ENCODE measurements at places on chromosomes 5 and 9.

DNA sequence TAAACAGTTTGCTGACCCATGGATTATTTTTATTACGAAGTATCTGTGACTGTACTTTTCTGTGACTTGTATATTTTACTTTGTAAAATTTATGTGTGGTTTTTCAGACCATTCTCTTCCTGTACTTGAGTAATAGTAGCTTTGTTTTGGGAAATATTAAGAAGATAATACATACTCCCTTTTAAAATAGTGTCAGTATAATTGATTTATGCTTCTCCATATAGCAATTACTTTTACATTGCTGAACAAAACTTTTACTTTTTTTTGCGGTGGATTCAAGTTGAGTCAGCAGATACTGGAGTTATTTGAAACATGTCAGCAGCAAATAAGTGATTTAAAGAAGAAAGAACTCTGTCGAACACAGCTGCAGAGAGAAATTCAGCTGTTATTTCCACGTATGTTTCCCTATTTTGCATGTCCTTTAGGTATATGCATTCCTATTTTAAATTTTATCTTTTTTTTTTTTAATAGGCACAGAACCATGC, 28.4 kb downstream of the TENT2 start:
- DNase-seq = no peak

GRCh38 chr5:66896171-66896570, 300.0 kb downstream of the MAST4 start:
- no peak for DNase-seq

DNA sequence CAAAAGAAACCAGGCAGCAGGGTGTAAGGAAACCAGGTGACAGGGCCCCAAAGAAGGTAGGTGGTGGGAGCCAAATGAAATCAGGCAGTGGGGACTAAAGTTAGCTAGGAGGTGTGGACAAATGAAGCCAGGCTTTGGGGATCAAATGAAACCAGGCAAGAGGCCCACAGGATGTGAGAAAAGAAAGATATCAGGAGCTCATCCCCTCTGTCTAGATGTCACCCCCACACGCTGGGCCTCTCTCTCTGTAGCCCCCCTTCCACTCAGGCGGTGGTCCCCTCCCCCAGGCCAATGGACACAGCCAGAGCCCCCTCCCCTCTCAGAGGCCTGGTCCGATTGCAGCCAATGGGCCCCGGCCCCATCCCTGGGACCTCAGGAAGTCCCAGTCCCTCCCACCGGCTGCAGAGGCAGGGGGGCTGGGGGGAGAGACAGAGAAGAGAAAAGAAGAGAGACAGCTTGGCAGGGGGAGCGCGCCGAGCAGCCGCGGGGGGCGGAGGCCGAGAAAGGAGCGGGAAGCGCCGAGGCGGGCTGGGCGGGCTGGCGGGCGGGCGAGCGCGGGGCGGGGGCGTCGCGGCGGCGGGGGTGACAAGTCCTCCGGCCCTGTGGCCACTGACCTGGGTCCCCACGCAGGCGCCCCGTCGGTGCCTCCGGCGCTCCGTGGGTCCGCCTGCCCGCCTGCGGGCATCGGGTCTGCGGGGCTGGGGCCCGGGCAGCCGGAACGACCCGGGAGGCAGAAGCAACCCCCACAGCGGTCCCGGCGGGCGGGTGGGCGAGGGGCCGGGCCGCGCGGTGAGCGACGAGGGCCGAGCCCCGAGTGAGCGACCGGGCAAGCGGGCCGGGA, 11.9 kb downstream of the CNTFR start:
- DNase-seq = no peak

- no peak for DNase-seq
Observed at GRCh38 chr9:98176391-98177259, 15.8 kb downstream of the CORO2A start.

- peak; percentile 68 for DNase-seq
Observed at GRCh38 chr5:132369474-132370180, at the start of gene SLC22A5. Gene SLC22A5, plus strand, starts transcription at chr5:132369710. Its CDS starts 263 bp downstream, at chr5:132369973.

GRCh38 chr5:33649549-33650482, 209.1 kb downstream of the TARS1 start:
- no peak for DNase-seq

DNA sequence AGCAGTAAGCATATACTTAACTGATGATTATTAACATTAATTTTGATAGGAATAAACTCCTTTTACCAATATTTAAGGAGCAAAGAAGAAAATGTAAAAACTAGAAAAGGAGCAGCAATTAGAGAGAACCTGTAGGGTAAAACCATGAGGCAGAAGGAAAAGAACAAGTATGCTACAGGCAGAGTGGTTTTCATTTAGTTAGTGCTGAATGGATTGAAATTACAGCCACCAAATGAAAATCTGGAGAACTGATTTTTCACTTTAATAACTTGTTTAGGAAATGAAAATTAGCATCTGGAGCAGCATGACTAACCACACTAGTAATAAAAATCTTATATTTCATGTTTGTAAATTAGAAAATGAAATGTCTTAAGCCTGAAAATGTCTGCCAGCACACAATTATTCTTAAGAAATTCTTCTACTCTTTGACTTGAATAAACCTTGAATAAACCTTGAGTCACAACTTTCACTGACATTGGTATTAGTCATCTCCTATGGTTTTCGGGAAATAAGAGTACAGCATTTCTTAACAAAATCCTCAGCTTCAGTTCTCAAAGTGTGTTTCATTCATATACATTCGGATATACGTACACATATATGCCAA, 1504.9 kb upstream of the C9orf72 start:
- no peak for DNase-seq

GRCh38 chr5:68519143-68519542, 303.6 kb downstream of the PIK3R1 start:
- DNase-seq = no peak

- DNase-seq = no peak
Observed at GRCh38 chr9:114525513-114525912, 20.2 kb upstream of the WHRN start.

- DNase-seq = no peak
Observed at GRCh38 chr5:125129151-125129806, 382.8 kb upstream of the ZNF608 start.

GRCh38 chr5:152673601-152674000, 268.5 kb upstream of the NMUR2 start:
- no peak for DNase-seq

DNA sequence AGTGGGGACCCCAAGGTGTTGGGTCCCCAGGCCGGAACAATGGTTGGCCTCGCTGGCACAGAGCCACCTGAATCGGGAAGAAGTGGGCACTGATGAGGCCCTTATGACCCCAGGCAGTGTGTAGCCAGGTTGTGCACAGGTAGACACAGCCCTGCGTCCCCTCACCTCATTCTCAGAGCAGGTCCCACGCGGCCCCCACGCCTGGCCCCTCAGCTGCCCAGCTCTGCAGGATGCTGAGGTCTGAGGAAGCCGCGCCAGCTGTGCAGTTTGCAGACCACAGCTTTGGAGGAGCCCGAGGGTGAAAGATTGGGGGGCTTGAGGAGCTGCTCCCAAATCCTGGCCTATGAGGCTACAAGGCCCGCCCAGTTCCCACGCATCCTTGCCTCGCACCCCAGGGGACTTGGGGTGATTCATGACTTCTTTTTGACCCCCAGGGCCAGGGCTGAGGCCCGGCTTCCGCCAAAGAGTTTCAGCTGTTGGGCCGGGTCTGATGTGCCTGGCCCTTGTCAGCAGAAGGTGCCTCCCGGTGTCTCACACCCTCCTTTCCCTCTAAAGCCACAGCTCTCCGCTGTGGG, 87.8 kb upstream of the PHYKPL start:
- no peak for DNase-seq

DNA sequence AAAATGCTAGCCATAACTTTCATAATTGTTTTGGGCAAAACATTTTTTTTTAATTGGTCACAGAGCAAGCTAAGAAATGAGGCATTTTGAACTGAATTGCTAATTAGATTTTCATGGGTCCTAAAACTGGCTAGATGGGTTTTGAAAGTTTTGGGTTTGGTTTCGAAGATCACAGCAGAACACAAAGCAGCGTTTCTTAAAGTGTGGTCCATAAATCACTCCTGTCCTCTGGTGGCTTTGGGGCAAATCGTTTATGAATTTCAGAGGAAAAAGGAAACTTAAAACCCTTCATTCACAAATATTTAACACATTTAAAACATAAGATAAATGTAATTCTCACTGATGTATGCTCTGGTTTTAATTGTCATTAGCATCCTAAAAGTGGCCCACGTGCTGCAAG, 503.7 kb downstream of the SPATA31D1 start:
- no peak for DNase-seq

DNA sequence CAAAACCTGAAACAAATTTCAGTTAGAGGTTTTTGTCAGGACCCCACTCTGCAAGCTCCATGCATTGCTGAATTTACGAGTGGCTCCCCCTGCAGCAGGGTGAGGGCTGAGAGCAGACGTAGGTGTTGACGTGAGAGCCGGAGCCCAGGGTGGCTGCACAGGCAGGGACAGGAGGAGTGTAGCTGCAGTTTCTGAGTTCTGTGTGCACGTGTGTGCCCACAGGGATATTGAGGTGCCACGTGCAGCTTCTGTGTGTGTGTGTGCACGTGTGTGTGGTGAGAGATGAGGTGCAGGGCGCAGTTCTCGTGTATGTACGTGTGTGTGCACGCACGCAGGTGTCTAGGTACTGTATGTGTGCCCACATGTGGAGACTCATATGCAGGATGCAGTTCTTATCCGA, 14.6 kb downstream of the PLEKHG4B start:
- DNase-seq = no peak

- DNase-seq = no peak
Observed at GRCh38 chr5:42302186-42302585, 121.1 kb upstream of the GHR start.

GRCh38 chr9:99478469-99479027, 256.5 kb downstream of the SEC61B start:
- DNase-seq = no peak

- no peak for DNase-seq
Observed at GRCh38 chr5:96734871-96735325, 72.7 kb downstream of the CAST start.

- no peak for DNase-seq
Observed at GRCh38 chr5:116738239-116738614, 163.6 kb upstream of the SEMA6A start.

- peak; percentile 70 for DNase-seq
Observed at GRCh38 chr5:98927242-98927988, 1.4 kb downstream of the CHD1 start.

DNA sequence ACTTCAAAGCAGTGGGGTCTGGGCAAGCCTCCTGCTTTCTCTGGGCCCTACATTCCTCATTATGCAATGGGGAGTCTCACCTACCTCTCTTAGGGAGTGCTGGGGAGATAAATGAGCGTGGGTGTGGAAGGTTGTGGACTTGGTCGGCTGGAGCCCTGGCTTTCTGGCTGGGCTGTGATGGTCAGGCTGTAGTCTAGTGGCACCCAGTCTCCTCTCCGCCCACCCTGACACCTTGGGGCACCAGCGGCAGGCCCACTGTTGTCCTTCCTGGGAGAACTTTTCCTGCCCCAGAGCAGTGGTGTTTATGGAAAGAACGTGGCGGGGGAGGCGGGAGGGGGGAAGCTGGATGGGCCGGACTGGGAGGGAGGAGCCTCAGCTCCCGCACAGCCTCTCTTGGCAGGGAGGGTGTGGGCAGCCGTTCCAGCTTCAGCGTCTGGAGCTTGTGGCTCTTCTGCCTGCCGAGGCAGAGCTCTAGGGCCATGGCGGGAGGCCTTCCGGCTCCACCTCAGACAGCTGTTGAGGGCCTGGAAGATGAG, 4.1 kb downstream of the PTGS1 start:
- DNase-seq = no peak

DNA sequence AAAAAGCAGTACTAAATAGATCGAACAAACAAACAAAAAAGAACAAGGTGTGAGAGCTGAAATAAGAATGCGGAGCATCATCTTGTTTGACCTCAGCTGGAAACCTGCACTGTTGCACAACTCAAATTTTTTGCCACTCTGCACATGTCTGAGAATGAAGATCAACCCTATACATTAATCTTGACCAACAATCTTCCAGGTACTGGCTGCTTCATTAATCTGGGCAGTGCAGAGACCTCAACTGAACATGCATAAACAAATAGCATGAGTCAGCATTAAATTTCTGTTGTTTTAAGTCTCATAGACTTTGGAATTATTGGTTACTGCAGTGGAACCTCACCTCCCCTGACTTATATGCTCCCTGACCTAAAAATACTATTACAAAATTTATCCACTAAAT, 114.6 kb upstream of the FTMT start:
- DNase-seq = no peak

DNA sequence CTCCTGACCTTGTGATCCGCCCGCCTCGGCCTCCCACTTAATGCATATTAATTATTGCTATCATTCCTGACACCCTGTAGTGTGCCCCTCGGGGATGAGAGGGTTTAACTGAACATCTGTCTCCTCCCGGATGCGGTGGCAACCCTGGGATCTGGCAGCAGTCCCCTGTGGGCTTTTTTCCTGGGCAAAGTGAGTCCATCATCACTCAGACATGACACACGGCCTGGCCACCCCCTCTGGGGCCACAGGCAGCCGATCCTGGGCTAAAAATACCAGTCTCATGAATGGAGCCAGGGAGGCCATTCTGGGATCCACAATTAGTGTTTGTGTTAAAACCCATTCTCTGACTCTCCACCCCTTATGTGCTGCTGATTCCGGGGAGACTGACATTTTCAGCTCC, 161.2 kb downstream of the RGS3 start:
- no peak for DNase-seq

- no peak for DNase-seq
Observed at GRCh38 chr9:86644675-86645034, 290.4 kb upstream of the TUT7 start.

GRCh38 chr9:80094176-80094771, 522.5 kb downstream of the TLE4 start:
- no peak for DNase-seq

DNA sequence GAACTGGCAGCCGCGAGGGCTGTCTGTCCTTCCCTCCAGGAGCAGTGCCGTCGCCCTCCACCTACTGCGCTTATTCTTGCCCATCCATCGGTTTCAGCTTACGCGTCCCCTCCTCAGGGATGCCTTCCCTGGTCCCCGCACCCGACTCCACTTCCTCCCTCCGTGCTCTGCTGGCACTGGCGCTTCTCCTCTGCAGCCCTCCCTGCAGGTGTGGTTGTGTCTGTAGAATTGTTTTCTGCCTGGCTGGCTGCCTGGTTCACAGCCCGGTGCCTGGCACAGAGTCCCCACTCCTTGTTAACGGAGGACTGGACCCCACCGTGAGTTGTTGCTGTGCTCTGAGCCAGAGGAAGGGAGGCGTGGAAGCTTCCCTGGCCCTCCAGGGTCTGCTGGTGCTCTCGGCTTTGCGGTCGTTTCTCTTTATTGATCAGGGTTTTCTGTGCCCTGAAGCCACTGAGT, 5.7 kb downstream of the NTMT1 start:
- DNase-seq = no peak

DNA sequence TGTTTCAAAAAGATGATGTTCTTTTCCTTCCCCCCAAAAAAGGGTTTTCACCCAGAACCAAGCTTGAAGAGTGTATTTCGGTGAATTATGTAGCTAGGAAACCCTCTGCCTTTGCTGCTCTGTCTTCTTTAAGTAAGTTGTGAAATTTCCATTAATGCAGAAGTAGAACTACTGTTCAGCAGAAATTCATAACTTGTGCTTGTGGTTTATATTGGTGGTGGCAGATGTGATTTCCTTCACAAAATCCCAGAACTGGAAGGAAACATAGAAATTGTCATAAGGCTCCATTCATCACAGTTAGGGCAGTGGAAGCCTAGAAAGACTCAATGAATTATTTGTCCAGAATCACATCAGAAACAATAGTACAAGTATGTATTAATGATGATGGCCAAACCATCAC, 42.1 kb upstream of the DAB2 start:
- no peak for DNase-seq

GRCh38 chr5:165161204-165161603, 1655.8 kb downstream of the MAT2B start:
- DNase-seq = no peak
